ENCODE measurements at places on chromosomes 5 and 9.

- DNase-seq: no peak
Observed at GRCh38 chr5:6976971-6977370, 263.7 kb downstream of the TENT4A start.

GRCh38 chr5:32586276-32586599 is 881 bp downstream of the SUB1 start:
- no peak for DNase-seq

- no peak for DNase-seq
Observed at GRCh38 chr9:72537671-72538070, 16.3 kb downstream of the TMC1 start.

- no peak for DNase-seq
Observed at GRCh38 chr9:109689701-109690100, 90.3 kb upstream of the PALM2AKAP2 start.

GRCh38 chr5:168153876-168154270 is 137.6 kb upstream of the WWC1 start:
- no peak for DNase-seq

- DNase-seq: no peak
Observed at GRCh38 chr9:106581973-106582372, 281.0 kb upstream of the ZNF462 start.

DNA sequence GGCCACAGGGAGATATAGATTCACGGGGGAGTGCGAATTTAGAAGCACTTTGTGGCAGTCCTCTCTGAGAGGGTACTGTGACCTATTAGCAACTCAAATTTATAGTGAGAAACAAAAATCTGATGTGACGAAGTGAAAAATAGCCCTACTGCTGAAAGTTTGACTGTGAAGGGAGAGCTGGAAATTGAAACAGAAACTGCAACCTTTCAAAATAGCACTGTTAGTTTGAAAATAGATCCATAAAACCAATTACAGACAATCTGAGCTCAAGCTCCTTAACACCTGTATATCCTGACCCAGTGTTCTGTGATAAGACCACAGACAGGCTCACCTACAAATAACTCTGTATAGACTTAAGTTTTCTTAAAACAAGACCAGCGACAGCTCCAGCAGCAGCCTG is 420.1 kb downstream of the IRX1 start:
- DNase-seq: no peak

GRCh38 chr9:69809304-69809863 is 11.2 kb upstream of the CFAP95 start:
- DNase-seq: no peak

DNA sequence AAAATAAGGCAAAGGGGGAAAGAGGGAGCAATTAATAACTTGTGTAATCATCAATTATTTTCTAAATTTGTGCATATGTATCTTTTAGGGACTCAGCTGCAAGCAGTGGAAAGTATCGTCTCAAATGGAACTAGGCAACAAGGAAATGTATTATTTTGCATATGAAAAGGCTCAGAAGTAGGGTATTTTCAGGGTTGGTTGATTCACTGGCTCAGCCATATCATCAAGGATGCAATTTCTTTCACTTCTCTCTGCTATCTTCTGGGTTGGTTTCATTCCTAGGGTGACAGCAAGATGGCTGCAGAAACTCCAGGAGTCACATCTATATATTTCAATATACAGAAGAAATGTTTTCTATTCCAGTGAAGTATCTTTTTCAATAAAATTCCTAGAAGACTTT is 509.8 kb downstream of the DMAC1 start:
- no peak for DNase-seq

DNA sequence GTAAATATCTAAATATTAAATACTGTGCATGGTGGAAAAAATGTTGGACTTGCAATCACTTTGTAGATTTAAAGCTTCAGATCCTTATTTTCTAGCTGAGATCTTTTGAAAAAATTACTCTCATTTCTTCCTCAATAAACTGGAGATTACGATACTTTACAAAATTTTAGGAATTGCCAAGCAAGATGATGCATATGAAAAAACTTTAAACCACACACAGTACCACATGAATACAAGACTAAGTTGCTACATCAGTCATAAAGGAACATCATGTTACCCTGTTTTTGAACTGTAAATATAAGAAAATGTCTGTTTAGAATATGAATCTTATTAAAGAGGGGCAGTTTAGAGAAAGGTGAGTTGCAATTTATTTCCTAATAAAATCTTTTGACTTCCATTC is 703.6 kb upstream of the NUDT12 start:
- DNase-seq: peak; percentile 5

DNA sequence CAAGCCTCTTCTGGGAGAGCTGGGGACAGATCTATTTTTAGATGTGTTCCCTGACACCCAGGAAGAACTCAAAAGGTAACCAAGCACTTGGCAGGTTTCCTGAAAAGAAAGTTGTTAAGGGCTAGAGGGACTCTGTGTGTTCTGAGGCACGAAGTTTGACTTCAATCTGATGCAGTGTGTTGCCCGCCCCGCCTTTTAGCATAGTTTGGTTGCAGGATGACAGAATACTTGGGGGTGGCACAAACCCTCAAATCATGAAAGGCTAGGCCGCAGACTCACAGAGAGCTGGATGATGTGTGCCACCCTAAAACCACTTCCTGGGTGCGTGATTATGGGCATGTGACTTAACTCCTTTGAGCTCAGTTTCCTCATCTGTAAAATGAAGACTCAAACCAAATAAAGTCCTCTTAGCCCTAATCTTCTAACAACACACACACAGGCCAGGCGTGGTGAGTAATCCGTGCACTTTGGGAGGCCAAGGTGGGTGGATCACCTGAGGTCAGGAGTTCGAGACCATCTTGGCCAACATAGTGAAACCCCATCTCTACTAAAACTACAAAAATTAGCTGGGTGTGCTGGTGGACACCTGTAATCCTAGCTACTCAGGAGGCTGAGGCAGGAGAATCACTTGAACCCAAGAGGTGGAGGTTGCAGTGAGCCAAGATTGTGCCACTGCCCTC is 12.8 kb upstream of the NDFIP1 start:
- DNase-seq: no peak

GRCh38 chr5:141919218-141920119 is 4.2 kb upstream of the DELE1 start:
- no peak for DNase-seq

- no peak for DNase-seq
Observed at GRCh38 chr5:37370550-37370863, 399 bp downstream of the NUP155 start.

- no peak for DNase-seq
Observed at GRCh38 chr5:30667293-30667692, 526.2 kb upstream of the CDH6 start.

DNA sequence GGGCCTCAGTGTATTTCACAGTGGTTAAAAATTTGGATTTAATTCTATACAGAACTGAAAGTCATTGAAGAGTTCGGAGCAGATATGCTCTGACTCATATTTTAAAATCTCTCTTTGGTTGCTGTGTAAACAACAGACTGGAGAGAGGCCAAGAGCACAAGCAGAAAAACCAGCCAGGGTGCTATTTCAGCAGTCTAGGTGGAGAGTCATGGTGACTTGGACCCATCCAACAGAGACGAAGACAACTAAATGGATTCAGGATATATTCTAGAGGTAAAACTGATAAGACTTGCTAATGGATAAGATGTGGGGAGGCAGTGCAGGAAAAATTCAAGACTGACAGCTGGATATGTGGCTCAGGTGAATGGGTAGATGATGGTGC is 168.9 kb downstream of the MAPKAP1 start:
- DNase-seq: peak; percentile 88

GRCh38 chr5:130400091-130400490 is 495.8 kb downstream of the CHSY3 start:
- peak; percentile 62 for DNase-seq

- no peak for DNase-seq
Observed at GRCh38 chr5:157455057-157455456, 5.0 kb upstream of the NIPAL4 start.

- DNase-seq: peak; percentile 57
Observed at GRCh38 chr5:61254969-61255555, 77.0 kb upstream of the ZSWIM6 start.

DNA sequence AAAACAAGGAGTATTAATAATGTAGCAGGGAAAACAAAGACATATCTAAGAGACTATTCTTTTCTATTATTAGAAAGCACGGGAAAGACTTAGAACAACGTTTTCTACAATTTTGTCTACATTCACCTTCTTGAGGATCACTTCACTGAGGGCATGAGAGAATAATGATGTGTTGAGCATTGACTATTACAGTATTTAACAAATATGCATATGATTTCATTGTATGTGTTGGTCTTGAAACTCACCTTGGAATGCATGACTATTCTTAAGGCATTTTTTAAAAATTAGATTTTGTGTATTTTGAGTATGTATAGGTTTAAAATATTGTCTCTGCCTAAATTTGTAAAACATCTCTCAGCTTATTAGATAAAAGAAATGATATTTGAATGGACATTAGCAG is 1.2 kb downstream of the FSD1L start:
- no peak for DNase-seq

GRCh38 chr5:132465059-132465707 is 25.4 kb downstream of the IRF1 start:
- DNase-seq: no peak

DNA sequence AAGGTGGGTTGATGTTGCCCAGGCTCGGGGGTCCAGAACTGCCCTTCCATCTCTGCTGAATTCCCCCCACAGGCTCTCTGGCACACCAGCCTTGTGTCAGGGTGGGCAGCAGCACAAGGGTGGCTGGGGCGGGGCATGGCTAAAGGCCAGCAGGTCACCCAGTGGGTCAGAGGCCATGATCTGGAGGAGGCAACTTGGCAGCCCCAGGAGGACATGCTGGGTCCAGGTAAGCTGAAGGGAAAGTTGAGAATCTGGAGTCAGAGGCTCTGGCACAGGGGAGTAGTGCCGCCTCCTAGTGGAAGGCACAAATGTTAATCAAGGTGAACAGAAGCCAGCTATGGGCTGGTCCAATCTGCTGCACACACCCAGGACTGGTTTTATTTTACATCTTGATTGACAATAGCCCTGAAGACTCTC is 6.2 kb downstream of the TMEM8B start:
- no peak for DNase-seq

DNA sequence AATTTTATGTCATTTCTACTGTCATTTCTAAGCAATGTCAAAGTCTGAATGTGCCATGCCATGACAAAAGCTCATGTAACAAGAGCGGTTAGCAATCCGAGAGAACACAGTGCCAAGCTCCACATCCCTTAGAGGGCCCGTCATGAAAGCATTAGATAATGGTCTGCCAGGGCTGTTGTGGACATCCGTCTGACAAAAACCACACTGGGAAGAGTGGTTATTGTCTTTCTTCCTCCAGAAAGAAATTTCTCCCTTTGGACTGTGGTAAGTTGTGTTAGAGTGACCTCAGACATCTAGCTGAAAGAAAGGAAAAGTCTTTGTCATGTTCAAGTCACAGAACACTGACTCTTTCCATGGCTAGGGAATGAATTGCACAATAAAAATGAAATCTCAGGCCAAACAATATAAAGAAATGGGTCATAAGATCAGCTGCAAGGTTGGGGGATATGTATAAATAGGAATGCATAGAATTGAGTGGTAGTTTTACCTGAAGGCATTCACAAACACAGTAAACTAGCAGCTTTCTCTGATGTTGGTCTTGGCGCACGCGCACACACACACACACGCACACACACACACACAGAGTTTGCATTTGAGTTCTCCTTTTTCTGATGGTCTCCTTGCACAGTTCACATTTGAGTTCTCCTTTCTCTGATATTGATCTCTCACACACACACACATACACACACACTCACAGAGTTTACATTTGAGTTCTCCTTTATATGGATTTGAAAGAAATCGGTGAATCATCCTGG is 5.3 kb downstream of the SLC1A3 start:
- DNase-seq: no peak

DNA sequence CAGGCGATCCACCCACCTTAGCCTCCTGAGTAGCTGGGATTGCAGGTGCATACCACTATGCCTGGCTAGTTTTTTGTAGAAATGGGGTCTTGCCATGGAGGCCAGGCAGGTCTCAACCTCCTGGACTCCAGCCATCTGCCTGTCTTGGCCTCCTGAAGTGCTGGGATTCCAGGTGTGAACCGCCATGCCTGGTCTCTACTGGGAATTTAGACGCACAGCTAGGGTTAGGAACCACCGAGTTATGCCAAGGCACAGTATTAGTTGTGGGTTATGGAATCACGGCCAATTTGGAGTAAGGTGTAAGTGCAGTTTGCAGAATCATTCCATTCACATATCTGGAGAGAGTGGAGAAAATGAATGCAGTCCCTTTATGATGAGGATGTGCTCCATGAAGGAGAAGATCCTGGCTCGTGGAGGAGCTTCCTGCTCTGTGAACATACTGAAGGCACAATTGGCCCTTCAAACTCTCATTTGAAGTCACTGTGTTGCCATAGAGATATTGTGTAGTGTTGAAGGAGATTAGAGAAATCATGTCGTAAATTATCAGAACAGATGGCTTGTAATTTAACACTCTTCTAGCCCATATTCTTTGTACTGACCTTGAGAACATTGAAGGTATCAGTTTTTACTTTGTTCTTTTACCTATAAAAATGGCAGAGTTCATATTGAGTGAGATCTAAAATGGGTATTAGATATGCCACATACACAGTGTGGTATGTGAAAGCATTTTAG is 18.8 kb downstream of the TRIO start:
- no peak for DNase-seq

DNA sequence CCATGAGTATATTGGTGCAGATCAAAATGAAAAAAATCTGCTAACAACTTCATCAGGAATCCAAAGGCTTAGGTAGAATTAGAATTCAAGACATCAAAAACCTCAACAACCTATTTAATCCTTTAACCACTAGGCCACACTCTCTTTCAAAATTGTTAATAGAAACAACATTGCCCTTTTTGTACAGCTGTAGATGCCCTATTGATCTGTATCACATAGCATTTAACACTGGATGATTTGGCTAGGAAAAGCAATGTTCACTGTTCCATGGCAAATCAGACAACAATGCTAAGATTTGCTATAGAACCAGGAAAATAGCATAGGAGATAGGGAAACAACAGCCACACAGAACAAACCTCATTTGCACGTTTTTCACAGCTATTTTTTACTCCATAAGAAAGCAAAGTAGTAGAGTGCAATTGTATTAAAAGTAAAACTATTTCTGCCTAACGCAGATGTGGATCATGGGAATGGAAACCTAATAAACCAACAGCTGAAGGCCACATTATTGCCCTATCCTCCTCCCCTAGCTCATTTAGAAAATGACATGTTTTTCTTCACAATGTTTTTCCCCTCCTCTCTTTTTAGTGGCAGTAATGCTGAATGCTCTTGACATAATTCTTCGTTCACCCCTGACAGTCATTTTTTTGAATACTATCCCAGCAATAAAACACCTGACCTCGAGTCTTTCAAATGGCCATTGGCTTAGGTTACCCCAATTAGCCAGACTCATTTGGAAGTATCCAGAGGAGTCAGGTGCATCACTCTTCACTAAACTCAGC is 373.0 kb upstream of the CCNH start:
- no peak for DNase-seq

- no peak for DNase-seq
Observed at GRCh38 chr9:19009391-19009965, 23.5 kb downstream of the SAXO1 start.

DNA sequence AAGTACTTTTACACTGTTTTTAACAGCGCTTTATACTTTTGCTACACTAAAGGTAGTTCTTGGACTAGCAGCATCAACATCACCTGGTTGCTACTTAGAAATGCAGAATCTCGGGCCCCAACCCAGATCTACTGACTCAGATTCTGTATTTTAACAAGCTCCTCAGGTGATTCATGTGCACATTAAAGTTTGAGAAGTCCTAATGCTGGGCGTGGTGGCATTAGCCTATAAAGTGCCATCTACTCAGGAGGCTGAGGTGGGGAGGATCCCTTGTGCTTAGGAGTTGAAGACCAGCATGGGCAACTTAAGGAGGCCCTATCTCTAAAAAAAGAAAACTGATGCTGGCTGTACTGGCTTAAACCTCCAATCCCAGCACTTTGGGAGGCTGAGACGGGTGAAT is 26.7 kb downstream of the TMEM252 start:
- DNase-seq: no peak
